Occipital lobe (tissue), 3 donors: ENCODE measurements at places on chromosomes 2 and 18. TPM values are rescaled to one million over a fixed set of nuclear protein-coding genes. Genes with fewer than 3 reads are reported as not detected.

DNA sequence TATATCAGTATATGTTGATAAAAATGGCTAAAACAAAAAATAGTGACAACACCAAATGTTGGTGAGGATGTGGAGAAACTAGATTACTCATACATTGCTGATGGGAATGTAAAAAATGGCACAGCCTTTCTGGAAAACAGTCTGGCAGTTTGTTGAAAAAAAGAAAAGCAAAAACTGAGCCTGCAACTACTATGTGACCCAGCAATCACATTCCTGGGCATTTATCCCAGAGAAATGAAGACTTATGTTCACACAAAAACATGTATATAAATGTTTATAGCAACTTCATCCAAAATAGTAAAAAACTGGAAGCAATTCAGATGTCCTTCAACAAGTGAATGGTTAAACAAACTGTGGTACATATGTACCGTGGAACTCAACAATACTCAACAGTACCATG is 7.5 kb upstream of the KDSR start:
- no peak for DNase-seq

GRCh38 chr2:155372969-155373368 is 674.5 kb downstream of the KCNJ3 start:
- no peak for DNase-seq

DNA sequence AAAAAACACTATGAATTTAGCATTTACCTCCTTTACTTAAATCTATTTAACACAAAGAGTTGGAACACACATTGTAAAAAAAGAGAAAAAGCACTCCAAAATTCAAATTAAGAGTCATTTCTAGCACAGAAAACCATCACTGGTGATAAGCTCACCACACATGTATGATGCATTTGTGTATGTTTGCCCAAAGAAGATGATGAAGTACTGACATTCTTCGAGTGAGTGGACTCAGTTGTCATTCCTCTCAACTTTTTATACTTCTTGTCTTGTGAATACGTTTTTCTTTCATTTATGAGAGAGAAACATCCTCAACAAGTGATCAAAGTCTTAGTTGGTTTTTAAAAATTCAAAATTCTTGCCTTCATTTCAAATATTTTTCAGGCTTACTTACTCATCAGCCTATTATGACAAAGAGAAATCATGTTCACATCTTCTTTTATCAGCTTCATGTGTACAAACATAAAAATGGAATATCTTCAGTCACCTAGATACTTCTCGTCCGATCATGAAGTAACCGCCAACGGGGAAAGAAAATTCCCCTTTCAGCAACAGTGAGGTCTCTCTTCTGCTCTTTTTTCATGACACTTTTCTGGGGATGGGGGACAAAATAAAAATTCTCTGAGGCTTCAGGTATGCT is 1.5 kb downstream of the DSEL start:
- no peak for DNase-seq

GRCh38 chr2:31397094-31397493 is 17.4 kb downstream of the XDH start:
- DNase-seq: no peak

- DNase-seq: no peak
Observed at GRCh38 chr2:60441800-60442199, 111.7 kb downstream of the BCL11A start.

DNA sequence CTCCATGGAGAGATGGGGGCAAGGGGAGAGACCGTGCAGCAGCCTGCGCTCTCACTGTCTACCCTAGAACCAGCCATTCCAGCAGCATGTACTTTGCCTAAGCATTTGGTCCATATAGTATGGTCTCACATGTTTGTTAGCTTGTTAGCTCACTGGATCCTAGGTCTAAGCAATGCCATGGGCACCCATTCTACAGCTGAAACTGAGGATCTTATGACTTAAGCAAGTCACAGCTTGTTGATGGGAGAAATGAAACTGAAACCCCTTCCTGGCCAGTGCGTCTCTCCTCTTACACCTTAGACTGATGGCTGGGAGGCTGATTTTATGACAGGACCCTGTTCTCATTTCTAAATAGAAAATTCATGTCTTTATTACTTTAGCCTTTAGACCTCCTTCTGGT is 90.1 kb downstream of the EPAS1 start:
- DNase-seq: no peak

DNA sequence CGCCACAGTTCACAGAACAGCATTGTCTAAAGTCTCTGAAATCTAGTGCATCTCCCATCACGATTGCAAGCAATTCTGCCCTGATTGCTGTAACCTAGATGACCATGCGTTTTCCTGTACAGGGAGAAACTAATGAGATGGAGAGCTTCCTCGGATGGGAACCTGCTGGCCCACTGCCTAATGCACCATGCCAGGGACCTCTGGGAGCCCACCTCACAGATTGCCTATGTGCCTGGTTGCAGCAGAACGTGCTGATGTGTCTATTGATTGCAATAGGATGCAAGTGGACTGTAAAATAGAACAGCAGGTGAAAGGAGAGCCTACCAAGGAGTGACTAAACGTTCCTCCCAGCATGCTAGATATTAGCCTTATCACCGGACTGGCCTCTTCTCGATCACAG is 141.0 kb upstream of the RAB12 start:
- DNase-seq: no peak

DNA sequence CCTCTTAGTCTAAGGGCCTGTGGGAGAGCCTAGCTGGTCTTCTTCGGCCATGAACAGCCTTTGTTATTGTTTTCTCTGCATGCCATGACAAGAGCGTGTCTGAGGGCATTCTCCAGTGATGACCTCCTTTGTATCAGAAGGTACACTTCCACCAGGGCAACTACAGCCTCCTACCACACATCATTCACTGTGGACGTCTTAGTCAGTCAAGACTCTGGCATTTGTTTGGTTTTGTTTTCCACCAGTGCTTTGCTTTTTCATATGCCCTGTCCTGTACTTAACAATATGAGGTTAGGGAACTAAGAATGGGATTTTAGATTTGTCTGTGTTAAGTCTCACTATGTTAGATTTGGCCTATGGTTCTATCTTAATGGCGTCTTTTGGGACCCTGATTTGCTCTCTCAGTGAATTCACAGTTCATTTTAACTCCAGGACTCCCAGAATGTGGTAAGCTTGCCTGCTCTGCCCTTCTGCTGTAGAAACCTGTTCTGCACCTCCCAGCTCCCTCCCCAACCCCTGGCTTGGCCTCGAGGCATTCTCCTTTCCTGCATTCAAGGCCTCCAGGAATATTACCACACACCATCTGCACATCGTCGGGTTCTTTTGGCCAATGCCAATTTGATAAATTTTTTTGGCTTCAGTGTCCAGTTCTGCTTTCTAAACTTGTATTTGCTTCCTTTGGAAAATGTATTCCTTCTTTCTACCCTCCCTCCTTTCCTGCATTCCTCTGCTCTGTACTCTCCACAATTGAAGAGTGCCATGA is 42.8 kb upstream of the IL1R1 start:
- DNase-seq: no peak

DNA sequence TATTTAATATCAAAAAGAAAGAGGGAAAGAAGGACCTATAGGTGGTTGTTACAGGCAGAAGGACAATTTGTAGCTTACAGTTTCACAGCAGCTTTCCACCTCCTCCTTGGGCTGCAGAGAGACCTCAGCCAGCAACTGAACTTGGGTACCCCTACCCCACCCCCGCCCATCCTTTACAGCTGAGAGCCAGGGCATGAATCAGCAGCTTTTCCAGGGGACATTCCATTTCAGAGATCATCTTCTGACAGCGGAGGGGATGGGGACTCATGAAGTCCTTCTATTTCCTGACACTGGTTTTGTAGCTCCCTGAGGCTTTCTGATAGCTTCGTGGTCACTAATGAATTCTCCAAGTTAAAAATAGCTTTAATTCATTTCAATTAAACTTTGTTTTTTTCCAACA is 96.4 kb downstream of the ITGB1BP1 start:
- DNase-seq: no peak

GRCh38 chr2:227822416-227823003 is 8.9 kb downstream of the CCL20 start:
- DNase-seq: no peak

DNA sequence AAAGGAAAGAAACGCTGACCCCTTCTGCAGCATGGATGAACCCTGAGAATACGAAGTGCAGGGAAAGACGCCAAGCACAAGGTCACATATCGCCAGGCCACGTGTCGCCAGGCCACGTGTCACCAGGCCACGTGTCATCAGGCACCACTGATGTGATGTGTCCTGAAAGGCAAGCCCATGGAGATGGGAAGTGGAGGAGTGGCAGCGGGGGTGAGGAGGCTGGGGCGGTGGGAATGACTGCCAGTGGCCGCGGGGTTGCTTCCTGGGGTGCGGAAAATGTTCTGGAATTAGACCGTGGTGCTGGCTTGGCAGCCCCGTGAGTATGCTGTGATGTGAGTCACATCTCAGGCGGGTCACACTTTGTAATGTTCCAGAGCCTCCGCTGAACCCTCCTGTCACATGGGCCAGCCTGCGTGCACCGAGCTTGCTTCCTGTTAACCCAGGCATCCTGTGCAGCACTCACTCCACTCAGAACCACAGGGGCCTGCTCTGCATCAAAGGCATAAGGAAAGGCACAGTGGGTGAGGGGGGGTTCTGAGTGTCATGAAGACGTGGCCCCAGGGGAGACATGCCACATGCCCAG is 39.0 kb downstream of the SLC66A2 start:
- DNase-seq: no peak

GRCh38 chr2:212695426-212695825 is 156.8 kb upstream of the ERBB4 start:
- DNase-seq: no peak

KIAA2012 gene
- 0.47 TPM for total RNA-seq

YIPF4 gene
- 46.8 TPM for total RNA-seq

HOXD4 gene
- total RNA-seq: not detected

CYP27A1 gene
- 2.8 TPM for total RNA-seq

TMEM169 gene
- 21.7 TPM for total RNA-seq

ALPP gene
- total RNA-seq: not detected

UGT1A6 gene
- not detected for total RNA-seq

SCN2A gene
- 219 TPM for total RNA-seq
